ENCODE measurements at places on chromosomes 7 and 10. TPM values are rescaled to one million over a fixed set of nuclear protein-coding genes. Genes with fewer than 3 reads are reported as not detected.

LZTS2 gene
- total RNA-seq = 33.4 TPM

ADAM8 gene
- total RNA-seq = 90.3 TPM

PMS2 gene
- total RNA-seq = 23.2 TPM

OPALIN gene
- not detected for total RNA-seq

NCF1 gene
- 5.0 TPM for total RNA-seq

GPR146 gene
- total RNA-seq = 10.1 TPM

IQCE gene
- 8.2 TPM for total RNA-seq

OGA gene
- 307 TPM for total RNA-seq

SLK gene
- 30.9 TPM for total RNA-seq

- no peak overlapping the region for H3K4me3 ChIP-seq
- no peaks in the 10 kb centered on the region for H3K27me3 ChIP-seq
- no peak overlapping the region for H3K27ac ChIP-seq
- H3K4me1 ChIP-seq = peaks cover 79% of the 10 kb centered on the region
Measured at GRCh38 chr7:7188091-7188490, 5.7 kb downstream of the C1GALT1 start.

GRCh38 chr7:77407906-77408305, 8.2 kb downstream of the GSAP start:
- no peak overlapping the region for H3K4me3 ChIP-seq
- no peak for DNase-seq
- no peak overlapping the region for H3K27ac ChIP-seq
- H3K4me1 ChIP-seq = no peaks in the 10 kb centered on the region

DNA sequence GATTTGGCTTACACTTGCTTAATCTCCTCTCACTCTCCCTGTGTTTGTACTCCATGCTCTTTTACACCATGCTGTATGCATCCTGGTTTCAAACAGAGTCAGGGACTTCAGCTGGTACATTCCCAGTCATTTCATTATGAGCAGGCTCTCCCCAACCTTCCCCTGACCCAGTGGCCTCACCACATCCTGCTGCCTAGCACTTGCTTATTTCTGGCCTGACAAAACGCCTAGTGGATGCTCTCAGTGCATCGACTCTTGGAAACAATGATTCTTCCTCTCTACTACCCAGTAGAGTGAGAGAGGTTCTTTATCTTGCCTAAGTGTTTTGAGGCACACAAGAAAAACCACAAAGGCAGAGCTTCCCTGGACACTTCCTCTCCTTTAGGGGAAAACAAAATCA, 63.4 kb downstream of the CAV1 start:
- H3K4me3 ChIP-seq = no peak overlapping the region
- peaks cover 6% of the 10 kb centered on the region for H3K4me1 ChIP-seq
- peaks cover 9% of the 10 kb centered on the region for H3K27me3 ChIP-seq
- no peak overlapping the region for H3K27ac ChIP-seq
- DNase-seq = no peak

DNA sequence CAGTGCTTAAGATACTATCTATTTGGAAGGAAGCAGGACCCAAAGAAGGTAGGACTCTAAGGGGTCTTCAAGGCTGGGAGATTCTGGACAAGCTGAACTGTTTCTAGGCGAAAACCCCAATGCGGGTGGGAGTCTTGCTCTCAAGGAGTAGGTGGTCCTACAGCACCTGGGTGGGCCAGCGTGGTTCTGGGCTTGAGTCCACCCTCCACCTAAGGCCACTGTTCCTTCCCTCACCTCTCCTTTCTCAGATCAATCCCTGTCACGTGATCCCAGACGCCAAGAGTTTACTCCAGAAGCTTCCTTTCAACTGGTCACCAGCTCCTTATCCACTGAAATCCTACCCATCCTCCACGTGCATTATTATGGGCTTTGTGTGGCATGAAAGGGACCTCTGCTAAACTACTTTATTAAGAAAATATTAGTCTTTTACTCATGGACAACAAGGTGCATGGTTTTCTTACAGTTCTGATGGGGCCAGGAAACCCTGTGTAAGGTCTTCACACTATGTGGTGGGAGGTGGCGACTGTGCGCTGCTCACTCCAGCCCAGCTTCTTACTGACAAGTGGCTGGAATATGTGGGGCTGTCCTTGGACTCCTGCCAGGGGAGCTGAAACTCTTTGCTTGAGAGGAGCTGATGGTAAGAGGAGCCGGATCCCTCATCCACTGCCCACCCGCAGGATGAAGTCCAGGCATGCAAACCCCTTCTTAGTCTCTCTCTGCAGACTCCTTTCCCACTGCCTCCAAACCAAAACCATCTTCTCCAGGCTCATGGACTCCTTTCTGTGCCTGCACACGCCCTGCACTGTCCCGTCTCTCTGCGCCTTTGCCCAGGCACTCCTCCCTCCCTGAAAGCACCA, 1.6 kb downstream of the ZNF746 start:
- H3K27me3 ChIP-seq = no peaks in the 10 kb centered on the region
- peaks cover 31% of the 10 kb centered on the region for H3K4me1 ChIP-seq
- DNase-seq = no peak
- peaks cover 30% of the 10 kb centered on the region for H3K36me3 ChIP-seq
- H3K27ac ChIP-seq = peak overlapping the region; percentile 6
- H3K4me3 ChIP-seq = no peak overlapping the region

GRCh38 chr10:121112579-121113384, 261.6 kb downstream of the WDR11 start:
- no peaks in the 10 kb centered on the region for H3K4me1 ChIP-seq
- H3K4me3 ChIP-seq = no peak overlapping the region
- no peak overlapping the region for H3K27ac ChIP-seq
- H3K36me3 ChIP-seq = no peaks in the 10 kb centered on the region
- H3K27me3 ChIP-seq = no peaks in the 10 kb centered on the region

DNA sequence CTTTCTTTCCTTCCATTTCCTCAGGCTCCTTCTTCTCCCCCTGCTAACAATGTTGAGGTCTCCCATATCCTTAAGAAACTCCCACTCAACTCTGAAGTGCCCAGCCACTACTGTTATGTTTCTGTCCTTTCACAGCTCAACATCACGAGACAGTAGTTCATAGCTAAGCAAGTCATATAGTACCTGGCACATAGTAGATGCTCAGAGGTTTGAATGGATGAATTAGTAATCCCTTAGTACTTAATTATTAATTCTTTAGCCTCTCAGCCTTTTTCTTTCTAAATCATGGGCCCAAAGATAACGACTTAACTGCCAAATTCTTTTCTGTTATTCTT, 22.6 kb downstream of the CSGALNACT2 start:
- no peak for DNase-seq
- H3K27ac ChIP-seq = no peak overlapping the region
- H3K4me3 ChIP-seq = no peak overlapping the region
- peaks cover 29% of the 10 kb centered on the region for H3K36me3 ChIP-seq
- H3K4me1 ChIP-seq = peaks cover 13% of the 10 kb centered on the region
- no peaks in the 10 kb centered on the region for H3K27me3 ChIP-seq

DNA sequence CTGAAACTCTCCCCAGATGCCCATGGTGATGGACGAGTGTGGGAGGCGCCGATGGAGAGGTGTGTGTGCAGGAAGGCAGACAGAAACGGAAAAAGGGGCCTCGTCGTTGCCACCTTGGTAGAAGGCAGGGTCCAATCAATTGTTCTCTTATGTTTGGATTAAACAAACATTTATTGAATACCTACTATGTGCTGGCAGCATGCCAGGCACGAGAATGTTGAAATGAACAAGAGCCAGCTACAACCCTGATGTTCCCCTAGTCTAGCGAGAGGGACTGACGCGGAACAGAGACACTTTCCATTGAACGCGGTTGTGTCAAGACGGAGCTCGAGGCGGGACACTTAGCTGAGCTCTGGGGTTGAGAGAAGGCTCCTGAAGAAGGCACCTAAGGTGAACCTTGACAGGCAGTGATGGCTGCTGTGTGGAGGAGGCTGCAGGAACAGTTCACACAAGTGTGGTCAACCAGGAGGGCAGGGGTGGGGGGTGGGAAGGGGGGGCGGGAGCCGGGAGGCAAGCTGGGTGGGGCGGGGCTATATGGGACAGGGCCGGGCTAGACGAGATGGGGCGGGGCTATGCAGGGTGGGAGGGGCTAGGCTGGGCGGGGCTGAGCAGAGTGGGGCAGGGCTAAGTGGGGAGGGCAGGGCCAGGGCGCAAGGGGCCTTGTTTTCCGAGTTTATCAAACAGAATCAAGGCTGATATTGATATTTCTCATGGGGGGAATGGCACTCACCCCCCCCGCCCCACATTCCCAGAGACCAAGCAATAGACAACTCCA, 181.0 kb downstream of the GATA3 start:
- no peak for DNase-seq
- no peaks in the 10 kb centered on the region for H3K27me3 ChIP-seq
- H3K27ac ChIP-seq = no peak overlapping the region
- H3K4me1 ChIP-seq = peaks cover 34% of the 10 kb centered on the region

GRCh38 chr7:92849322-92849721, 12.9 kb upstream of the CDK6 start:
- no peak overlapping the region for H3K27ac ChIP-seq
- no peak overlapping the region for H3K4me3 ChIP-seq
- H3K27me3 ChIP-seq = no peaks in the 10 kb centered on the region
- no peaks in the 10 kb centered on the region for H3K36me3 ChIP-seq

- H3K4me3 ChIP-seq = no peak overlapping the region
- H3K27ac ChIP-seq = no peak overlapping the region
- no peaks in the 10 kb centered on the region for H3K36me3 ChIP-seq
Measured at GRCh38 chr10:119217991-119218490, 10.7 kb downstream of the GRK5 start.

All from CD4-positive, alpha-beta memory T cell (primary cell).